ENCODE measurements at places on chromosomes 7 and 10. TPM values are rescaled to one million over a fixed set of nuclear protein-coding genes. Genes with fewer than 3 reads are reported as not detected.

PPP1R17 gene
- not detected for total RNA-seq

SEMA3C gene
- total RNA-seq = 149 TPM

GTF2IRD1 gene
- total RNA-seq = 21.3 TPM

GPR26 gene
- total RNA-seq = not detected

NYAP1 gene
- total RNA-seq = 0.65 TPM

CEP55 gene
- 36.9 TPM for total RNA-seq

VWDE gene
- total RNA-seq = 5.1 TPM

CFAP58 gene
- total RNA-seq = 0.28 TPM

PLXNA4 gene
- total RNA-seq = not detected

GJD4 gene
- not detected for total RNA-seq

All from airway epithelial cell (primary cell).